ENCODE measurements at places on chromosomes 7 and 10.

GRCh38 chr7:132557489-132558044 lies 18.7 kb downstream of the PLXNA4 start:
- no peak for DNase-seq

GRCh38 chr10:74307061-74307651 lies 156.1 kb downstream of the ADK start:
- DNase-seq = peak; percentile 10

DNA sequence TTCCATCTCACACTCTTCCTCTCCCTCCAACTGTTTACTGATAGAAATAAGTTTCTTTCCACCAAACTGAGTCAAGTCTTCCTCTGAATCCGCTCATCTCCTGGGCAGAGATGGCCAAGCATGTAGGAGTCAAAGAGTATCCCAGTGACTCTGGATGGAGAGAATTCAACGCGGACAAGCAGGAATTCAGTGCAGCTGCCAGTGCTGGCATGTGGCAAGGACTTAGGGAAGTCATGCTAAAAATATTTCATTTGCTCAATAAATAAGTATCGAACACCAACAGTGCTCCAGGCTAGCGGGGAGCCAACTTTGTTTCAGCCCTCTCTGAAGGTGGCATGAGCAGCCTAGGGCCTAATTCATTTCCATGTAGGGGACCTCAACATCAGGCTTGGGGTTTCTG lies 351.6 kb upstream of the ZMIZ1 start:
- no peak for DNase-seq

GRCh38 chr7:69599286-69599954 lies 1.1 kb downstream of the AUTS2 start:
- peak; percentile 58 for DNase-seq

DNA sequence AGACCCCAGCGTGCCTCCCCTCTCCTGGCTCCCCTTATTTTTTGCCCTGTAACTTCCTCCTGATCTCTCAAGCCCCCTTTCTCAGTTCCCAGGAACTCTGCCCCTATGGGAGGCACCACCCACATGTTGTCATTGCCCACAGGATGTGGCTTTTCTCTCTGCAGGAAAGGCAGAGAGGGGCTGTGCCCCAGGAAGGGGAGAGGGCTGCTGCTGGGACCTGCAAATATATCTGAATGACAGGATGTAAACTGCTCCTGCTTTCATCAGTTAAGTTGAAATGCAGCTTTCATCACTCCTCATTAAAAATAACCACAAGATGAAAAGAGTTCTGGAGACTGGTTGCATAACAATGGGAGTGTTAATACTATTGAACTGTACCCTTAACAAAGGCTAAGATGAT lies 103.3 kb downstream of the CLEC2L start:
- no peak for DNase-seq

DNA sequence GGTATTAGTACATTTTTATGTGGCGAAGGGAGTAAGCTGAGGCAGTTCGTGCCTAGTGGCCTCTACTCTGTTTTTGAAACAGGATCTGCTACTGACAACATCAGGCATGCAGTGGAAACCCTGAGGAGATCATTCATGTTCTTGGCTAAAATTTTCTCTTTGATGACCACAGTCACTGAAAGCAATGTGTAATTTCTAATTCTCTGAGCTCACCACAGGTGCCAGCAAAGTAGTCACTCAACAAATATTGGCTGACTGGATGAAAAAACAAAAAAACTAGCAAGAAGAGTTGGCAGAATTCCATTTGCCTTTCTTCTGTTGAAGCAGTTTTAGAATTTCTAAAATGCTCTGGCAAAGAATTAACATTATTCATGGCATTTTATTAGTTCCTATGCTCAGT lies 176.5 kb upstream of the KCTD7 start:
- no peak for DNase-seq

GRCh38 chr10:127344346-127344745 lies 148.0 kb upstream of the INSYN2A start:
- no peak for DNase-seq

GRCh38 chr10:78450239-78450638 lies 416.6 kb downstream of the RPS24 start:
- DNase-seq = no peak

DNA sequence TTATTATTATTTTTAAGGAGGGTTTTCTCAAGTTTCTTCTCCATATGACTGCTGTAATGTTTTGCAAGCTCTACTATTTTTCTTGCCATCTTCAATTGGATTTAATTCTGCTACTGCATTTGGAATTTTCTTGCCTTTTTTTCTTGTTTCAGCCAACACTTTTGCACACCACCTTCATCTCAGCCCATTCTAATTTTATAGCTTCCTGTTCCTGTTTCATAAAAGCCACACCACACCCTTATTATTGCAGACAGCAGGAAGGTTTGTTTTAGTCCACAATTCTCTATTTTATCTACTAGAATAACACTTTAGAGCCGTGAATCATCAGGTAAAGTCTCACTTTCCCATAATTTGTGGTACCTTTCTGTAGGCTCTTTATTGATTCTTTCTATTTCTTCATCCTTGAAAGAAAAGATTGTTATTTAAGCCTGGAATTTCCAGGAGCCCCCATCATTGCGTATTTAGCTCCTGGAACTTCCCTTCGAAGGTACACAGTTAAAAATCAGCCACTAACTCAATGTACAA lies 209.3 kb upstream of the TBX20 start:
- DNase-seq = no peak

DNA sequence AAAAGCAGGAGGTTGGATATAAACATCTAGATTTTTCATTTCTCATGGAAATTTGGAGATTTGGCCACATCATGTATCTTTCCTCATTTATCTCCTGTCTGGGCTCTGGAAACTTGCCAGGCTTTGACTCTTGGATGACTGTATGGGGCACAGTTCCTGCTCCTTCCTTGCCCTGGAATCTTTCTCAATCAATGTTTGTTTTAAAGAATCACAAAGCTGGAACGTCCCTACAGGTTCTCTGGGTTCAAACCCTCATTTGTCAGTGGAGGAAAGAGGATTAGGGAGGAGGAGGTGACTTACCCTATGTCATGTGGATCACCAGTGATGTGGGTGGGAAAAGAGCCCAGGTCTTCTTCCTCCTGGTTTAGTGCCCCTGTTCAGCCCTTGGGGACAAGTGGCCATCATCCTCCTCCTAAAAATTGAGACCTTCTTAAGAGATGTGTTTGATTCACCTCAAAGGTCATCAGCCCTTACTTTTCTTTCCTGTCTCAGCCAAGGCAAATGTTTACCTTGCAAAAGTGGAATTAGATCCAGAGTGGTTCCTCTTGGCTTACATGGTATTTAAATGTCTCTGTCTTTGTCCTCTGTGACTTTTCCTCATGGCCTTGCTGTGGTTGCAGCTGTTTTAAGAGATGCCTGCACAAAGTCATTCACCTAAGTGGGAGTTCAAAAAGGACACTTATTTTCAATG lies 38.8 kb upstream of the PDZD8 start:
- no peak for DNase-seq
